ENCODE measurements at places on chromosomes 12 and 14. TPM values are rescaled to one million over a fixed set of nuclear protein-coding genes. Genes with fewer than 3 reads are reported as not detected.

- peaks cover 87% of the 10 kb centered on the region for H3K27me3 ChIP-seq
- H3K4me1 ChIP-seq: no peaks in the 10 kb centered on the region
- no peak overlapping the region for H3K27ac ChIP-seq
- no peak overlapping the region for H3K4me3 ChIP-seq
- H3K36me3 ChIP-seq: no peaks in the 10 kb centered on the region
Observed at GRCh38 chr12:114409852-114410600, 4.1 kb upstream of the TBX5 start.

DNA sequence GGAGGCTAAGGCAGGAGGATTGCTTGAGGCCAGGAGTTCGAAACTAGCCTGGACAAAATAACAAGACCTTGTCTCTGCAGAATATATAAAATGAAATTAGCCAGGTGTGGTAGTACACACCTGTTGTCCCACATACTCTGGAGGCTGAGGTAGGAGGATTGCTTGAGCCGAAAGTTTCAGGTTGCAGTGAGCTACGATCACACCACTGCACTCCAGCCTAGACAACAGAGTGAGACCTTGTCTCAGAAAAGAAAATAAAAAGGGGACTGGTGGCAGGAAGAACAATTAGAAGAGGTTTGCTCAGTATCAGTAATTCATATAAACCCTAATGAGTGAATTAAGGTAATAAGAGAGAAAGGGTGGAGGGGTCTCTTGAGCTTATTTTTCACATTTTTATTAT, 8.0 kb downstream of the PSMA6 start:
- no peaks in the 10 kb centered on the region for H3K27me3 ChIP-seq
- DNase-seq: no peak
- no peak overlapping the region for H3K27ac ChIP-seq
- H3K4me3 ChIP-seq: no peak overlapping the region

DNA sequence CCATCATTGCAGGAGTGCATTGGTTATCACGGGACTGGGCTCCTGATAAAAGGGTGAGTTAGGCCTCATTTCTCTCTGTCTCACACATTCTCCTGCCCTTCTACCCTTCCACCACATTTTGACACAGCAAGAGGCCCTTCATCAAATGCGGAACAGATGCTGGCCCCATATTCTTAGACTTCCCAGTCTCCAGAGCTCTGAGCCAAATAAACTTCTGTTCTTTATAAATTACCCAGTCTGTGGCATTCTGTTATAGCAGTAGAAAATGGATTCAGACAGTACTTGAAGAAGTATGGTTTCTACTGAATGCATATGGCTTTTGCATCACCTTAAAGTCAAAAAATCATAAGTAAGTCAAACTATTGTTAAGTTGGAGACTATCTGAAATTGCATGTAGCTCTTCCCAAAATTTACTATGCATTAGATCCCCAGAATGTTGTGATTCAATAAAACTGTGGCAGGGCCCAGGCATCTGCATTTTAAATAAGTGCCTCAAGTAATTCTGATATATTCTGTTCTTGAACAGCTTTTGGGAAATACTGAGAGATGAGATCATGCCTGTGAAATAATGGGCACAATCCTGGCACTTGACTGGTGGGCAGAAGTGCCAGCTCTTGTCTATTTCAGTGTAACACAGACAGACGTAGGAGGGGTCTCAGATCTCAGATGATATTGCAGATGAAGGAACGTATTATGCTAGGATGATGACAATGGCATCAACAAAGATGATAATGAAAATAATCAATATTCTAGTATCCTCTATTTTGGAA, 68.2 kb downstream of the E2F7 start:
- H3K36me3 ChIP-seq: no peaks in the 10 kb centered on the region
- no peaks in the 10 kb centered on the region for H3K4me1 ChIP-seq
- H3K27ac ChIP-seq: no peak overlapping the region
- no peak overlapping the region for H3K4me3 ChIP-seq
- H3K27me3 ChIP-seq: no peaks in the 10 kb centered on the region
- DNase-seq: no peak

GRCh38 chr14:99187858-99188257, 84.1 kb downstream of the BCL11B start:
- no peak for DNase-seq
- no peak overlapping the region for H3K4me3 ChIP-seq
- no peaks in the 10 kb centered on the region for H3K36me3 ChIP-seq

- no peak for DNase-seq
- no peak overlapping the region for H3K27ac ChIP-seq
- peaks cover 3% of the 10 kb centered on the region for H3K27me3 ChIP-seq
Observed at GRCh38 chr12:93056971-93057535, 128.0 kb upstream of the EEA1 start.

Gene PLA2G1B
- 1.8 TPM for total RNA-seq

Gene TTC9
- total RNA-seq: 0.02 TPM
